ENCODE measurements at places on chromosomes 12 and 14.

DNA sequence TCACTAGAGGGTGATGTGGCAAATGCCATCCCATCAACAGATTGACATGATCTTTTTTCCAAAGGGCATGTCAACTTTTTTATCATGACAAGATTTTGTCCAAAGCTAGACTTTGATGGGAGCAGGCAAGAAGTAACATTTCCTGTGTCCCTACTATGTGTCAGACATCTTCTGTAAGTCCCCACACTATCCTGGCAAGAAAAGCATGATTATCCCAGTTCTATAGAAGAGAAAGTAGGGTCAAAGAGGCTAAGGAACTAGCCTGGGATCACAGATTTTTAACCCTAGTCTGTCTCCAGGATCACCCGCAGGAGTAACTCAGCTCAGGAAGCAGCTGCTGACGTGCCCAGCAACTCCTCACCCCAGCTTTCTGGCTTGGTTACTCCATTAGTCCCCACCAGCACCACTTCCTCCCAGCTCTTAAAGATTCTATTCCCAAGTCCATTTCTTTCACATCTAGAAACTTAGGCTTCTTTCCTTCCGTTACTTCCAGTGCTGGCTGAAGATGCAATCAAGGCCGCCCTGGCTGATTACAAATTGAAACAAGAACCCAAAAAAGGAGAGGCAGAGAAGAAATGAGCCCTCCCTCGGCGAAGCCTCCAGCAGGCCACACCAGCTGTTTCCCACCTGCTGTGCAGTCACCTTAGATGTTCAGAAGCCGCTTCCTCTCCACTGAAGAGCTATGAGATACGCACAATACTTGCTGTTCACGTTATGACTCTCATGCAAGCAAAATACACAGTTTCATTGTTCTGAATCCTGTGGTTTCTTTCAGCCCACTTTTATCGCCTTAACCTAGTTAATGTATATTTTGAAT lies 6.2 kb downstream of the ISCU start:
- DNase-seq: peak; percentile 49

DNA sequence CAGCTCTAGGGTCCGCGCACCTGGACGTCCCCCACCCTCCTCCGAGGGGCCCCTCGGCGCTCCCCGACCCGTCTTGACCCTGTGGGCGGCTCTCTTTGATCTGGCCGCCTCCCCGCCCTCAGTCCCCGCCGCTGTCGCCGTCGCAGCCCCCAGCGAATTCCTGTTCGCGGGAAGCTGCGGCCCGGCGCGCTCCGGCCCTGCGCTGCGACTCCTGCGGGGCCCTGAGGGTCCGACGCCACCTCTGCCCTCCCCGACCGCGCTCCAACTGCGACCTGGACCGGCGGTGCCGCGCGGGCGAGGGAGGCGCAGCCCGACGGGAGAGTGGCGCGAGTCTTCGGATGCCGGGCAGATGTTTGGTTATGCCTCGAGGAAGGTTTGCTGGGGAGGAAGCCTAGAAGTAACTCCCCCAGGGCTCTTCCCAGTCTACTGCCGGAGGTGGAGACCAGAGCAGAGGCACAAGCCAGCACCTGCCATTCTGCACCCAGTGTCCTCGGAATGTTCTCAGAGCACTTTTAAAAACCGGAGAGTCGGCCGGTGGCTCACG lies 440 bp upstream of the ISM2 start:
- DNase-seq: peak; percentile 4

GRCh38 chr14:92658684-92659083 lies 89.7 kb downstream of the LGMN start:
- DNase-seq: no peak

DNA sequence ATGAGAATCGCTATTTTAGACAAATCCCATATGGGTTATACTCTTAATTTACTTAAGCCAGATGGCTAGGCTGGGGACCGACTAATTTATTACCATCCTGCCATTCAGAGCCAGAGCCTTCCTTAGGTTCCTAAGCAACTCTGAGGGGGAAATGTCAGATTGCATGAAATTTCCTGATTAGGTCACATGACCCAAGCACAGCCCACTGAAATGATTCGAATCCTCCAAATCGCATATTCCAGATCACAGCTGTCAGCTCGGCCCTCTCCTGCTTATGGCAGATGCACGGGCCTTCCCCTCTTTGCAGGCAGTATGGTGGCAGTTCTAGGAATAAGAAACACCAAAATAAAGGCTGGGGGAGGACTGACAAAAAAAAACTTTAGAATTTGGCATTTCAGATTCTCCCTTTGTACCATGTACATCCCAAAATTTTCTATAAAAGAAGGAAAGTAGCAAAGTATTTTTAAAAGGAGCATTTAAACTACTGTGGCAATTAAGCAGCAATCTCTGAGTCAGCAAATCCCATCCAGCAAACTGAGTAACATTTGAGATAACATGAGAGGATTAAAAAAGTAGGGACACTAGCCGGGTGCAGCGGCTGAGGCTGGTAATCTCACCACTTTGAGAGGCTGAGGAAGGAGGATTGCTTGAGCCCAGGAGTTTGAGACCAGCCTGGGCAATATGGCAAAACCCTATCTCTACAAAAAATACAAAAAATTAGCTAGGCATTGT lies 30.5 kb upstream of the NUDT4 start:
- no peak for DNase-seq

DNA sequence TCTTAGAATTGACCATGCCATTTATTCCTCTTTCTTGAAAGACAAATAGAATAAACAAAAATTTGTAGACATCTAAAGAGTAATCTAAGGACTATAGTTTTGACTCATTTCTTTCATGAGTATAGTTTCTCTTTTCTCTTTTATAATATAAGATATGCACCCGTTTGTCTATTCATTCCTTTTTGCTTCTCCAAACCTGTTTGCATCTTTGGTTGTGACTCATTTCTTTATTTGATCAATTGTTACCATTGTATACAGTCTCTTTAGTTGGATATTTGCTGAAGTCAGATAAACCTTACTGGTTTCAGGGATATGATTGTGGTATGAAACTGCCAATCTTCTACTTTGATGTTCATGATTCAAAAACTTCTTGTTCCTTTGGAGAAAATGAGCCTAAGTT lies 268.7 kb downstream of the FBXL14 start:
- DNase-seq: no peak

DNA sequence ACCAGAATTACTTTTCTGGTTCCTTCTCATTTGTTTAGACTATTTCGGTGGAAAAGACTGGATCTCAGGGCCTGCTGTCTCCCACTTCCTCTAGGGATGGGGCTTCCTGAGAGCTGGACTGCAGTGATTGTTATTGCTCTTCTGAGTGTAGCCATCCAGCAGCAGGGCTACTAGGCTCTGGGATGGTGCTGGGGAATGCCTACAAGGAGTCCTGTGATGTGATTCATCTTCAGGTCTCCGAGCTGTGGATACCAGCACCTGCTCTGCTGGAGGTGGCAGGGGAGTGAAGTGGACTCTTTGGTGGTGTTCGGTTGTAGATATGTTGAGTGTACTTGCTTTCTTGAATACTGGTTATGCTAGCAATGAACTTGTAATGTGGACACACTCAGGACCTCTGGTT lies 42.7 kb downstream of the AEBP2 start:
- no peak for DNase-seq

DNA sequence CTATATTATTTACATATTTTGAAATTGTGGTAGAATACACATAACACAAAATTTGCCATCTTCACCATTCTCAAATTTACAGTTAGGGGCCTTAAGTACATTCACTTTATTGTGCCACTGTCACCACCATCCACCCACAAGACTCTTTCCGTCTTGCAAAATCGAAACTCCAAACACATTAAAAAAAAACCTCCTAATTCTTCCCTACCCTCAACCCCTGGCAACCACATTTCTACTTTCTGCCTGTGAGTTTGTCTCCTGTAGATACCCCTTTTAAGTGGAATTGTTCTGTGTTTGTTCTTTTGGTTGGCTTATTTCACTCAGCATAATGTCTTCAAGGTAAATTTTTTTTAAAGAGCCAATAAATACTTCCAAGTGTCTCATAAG lies 31.6 kb upstream of the AMIGO2 start:
- peak; percentile 23 for DNase-seq

GRCh38 chr12:92863251-92863650 lies 65.8 kb downstream of the EEA1 start:
- DNase-seq: no peak

DNA sequence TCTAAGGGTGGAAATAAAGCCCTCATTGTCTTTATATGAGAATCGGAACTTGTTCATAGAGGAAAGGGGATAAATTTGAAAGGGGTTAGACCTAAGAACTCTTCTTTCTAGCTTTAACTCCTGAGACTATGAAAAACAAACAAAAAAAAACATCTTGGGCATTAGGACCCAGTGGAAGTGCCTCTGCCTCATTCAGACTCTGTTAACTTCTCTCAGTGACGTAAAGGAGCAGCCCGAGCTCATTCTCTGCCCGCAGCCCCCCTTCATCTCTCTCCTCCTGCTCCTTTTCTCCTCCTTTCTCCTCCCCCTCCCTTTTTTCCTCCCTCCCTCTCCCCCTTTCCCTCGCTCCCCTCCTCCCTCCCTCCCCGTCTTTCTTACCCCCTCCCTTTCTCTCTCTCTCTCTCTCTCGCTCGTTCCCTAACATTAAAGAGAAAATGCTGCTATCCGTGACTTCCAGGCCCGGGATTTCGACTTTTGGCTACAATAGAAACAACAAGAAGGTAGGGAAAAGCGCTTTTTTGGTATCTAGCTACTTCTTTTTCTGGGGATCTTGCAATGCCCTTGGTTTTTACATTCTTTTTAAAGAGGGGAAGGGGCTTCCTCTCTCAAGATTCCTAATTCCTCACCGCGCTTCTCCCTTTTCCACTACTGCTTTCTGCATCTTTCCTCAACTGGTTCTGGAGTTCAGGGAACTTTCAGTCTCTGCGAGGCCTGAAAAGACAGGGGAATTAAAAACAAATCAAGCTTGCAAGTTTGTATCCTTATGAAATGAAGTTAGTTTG lies at the start of gene RBMS2:
Gene RBMS2, plus strand, starts transcription at position 231 of the 782 bp plus-strand sequence. Its CDS starts 204 bp downstream, at position 435.
- DNase-seq: peak; percentile 35

- no peak for DNase-seq
Measured at GRCh38 chr12:968545-968944, 19.1 kb upstream of the RAD52 start.

All from activated naive CD8-positive, alpha-beta T cell treated with anti-CD3 and anti-CD28 coated beads, Interleukin-2, amount 50 U/mL, for 24 hours (primary cell).